Psoas muscle (tissue), 8 donors: ENCODE measurements at places on chromosomes 1 and 21. TPM values are rescaled to one million over a fixed set of nuclear protein-coding genes. Genes with fewer than 3 reads are reported as not detected.
A peak's percentile ranks its signal among the peaks of the same experiment; 100 is the strongest.

PLA2G4A gene
- 0.71 TPM for total RNA-seq

SAMSN1 gene
- 1.8 TPM for total RNA-seq

HPCAL4 gene
- total RNA-seq = 1.3 TPM

- no peak for DNase-seq
- no peak overlapping the region for H3K4me3 ChIP-seq
- H3K36me3 ChIP-seq = no peaks in the 10 kb centered on the region
- no peaks in the 10 kb centered on the region for H3K4me1 ChIP-seq
Observed at GRCh38 chr1:184188037-184188436, 136.5 kb downstream of the TSEN15 start.

DNA sequence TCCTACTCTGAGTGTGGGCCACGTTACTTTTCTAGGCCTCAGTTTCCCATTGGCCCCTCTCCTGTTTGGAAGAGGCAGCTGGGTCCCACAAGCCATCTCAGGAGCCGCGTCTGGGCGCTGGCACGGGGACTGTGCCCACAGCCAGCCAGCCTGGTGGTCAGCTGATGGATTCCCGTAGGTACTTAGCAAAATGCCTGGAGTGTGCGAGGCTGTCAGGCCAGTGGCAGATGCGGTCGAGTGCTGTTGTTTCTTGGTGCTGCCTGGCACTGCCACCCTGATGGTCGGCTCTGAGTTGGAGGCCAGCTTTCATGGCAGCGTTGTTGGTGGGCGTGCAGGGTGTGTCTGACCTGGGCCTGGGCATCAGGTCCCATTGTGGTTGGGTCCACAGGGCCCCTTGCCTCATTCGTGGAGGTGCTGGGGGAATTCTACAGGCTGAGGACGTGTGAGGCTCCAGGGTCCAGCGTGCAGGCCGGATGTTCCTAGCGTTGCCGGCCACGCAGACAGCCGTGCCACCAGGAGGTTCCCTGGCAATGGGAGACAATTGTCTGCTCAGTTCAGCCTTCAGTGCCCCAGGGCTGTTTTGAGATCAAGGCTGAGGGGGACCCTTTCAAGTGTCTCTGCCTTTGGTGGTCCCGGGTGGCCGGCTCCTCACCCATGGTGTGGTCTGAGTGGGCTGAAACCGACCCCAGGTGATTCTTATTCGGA lies 20.9 kb downstream of the SKI start:
- no peak overlapping the region for H3K4me3 ChIP-seq

DNA sequence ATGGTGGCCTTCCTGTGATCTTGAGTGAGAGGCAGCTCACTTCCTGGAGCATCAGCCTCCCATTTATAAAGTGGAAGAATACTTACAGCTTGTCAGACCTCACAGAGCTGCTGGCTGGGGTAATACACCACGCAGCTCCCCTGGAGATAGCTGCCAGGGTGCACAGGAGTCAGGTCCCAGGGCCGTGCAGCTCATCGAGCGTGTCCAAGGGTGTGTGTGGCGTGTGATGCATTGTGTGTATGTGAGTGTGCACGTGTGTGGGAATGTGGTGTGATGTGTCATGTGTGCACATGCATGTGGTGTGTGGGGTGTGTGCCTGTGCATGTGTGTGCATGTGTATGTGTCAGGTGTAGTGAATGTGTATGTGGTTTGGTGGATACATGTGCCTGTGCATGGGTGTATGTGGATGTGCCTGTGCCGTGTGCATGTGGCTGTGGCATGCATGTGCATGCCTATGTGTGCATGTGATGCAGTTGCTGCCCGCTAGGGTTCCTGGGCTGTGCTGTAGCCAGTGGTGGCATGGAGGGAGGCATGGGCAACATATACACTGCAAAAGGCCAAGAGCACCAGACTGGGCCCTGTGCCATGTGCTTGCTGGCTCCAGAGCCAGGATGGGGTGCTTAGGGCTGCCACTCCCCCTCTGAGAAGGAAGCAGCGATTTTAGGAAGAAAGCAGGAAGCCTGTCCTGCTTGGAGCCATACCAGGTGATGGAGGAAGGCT lies 24.6 kb downstream of the WNT3A start:
- H3K4me1 ChIP-seq = no peaks in the 10 kb centered on the region
- no peak for DNase-seq
- H3K27me3 ChIP-seq = no peaks in the 10 kb centered on the region

GRCh38 chr1:100051893-100052292 lies 80.8 kb downstream of the SASS6 start:
- no peak for DNase-seq
- peaks cover 7% of the 10 kb centered on the region for H3K4me1 ChIP-seq

DNA sequence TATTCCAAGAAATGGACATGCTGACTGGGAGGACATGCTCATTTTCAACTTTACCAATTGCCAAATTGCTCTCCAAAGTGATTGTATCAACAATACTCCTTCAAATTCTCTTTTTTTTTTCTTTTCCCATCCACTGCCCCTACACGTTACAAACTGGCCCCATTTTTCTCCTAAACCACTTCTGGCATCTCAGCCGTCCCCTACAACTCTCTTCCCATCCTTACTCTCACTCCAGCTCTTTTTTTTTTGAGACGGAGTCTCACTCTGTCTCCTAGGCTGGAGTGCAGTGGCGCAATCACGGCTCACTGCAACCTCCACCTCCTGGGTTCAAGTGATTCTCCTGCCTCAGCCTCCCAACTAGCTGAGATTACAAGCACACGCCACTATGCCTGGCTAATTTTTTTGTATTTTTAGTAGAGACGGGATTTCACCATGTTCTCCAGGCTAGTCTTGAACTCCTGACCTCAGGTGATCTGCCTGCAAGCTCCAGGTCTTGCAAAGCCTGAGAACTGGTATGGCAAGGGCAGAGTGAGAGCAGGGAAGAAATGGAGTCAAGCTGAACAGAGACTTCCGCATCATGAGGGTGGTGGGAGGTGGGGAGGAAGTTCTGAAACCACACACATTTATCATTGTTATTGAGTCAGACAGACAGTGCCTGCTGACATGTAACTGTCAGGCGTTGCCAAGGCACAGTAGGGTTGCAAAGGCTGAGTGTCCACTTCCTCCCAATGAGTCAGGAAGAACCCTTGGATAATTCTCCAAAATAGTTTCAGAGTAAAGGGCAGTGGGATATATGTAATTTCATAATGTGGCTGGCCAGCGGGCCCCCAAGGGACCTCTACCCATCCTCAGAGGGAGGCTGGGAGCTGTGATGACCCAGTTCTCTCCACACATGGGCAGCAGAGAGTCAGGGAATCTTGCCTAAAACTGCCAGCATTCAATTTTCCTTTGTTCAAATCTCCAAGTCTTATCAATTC lies 17.4 kb downstream of the CELA3A start:
- no peaks in the 10 kb centered on the region for H3K27me3 ChIP-seq
- H3K4me3 ChIP-seq = no peak overlapping the region
- no peaks in the 10 kb centered on the region for H3K36me3 ChIP-seq
- H3K4me1 ChIP-seq = no peaks in the 10 kb centered on the region
- no peak overlapping the region for H3K27ac ChIP-seq
- peak; percentile 57 for DNase-seq

DNA sequence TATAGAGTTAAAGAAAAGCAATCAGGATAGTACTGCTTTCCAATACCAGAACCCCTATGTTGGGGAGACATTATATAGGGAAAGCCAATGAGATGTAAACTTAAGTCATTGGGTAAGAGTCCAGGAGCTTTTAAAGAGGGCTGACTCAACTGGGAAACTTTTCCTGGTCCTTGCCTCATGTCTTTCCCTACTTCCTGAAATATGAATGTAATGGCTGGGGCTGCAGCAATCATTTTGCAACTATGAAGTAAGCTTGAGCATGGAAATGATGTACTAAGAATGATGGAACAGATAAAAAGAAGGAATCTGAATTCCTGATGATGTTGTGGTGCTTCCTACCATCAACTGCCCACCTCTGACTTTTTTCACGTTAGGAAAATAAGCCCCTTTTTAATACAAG lies 55.7 kb downstream of the WDR3 start:
- no peaks in the 10 kb centered on the region for H3K36me3 ChIP-seq
- H3K27me3 ChIP-seq = peaks cover 10% of the 10 kb centered on the region
- no peak for DNase-seq
- H3K4me3 ChIP-seq = no peak overlapping the region
- H3K4me1 ChIP-seq = no peaks in the 10 kb centered on the region

DNA sequence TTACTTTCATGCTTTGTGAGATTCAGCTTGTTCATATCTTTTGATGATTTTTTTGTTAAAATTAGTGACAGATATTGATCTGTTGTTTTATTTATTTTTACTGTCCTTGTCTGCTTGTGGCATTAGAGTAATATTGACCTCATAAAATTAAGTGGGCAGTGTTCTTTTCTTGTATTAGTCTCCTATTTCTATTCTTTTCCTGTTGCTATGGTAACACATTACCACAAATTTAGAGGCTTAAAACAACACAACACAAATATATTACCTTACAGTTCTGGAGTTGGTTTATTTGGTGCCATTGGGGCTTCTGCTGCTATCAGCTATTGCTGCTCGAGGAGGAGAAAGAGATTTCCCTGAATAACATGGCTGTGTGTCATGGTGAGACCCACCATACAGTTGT lies 135.7 kb downstream of the C1orf94 start:
- no peaks in the 10 kb centered on the region for H3K27me3 ChIP-seq
- no peak overlapping the region for H3K4me3 ChIP-seq
- no peaks in the 10 kb centered on the region for H3K4me1 ChIP-seq

DNA sequence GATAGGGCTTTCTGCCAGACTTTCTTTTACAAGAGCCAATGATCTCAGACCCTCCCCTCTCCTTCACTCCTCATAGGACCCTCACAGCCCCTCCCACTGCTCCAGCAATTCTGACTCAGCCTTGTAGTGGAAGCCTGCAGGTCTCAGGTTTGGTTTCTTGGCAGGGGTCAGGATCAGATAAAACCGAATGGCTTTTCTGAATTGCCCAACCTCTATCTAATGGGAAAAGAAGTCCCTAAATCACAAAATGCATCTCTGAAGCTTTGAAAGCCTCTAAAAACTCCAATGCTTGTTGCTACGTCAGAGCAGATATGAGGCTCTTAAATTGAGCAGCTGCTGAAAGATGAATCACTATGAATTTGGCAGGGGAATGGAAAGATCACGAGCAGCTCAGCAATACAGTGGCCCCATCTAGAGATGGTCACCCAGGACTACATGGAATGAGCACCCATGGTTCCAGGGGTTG lies 74.5 kb downstream of the NID1 start:
- H3K27ac ChIP-seq = no peak overlapping the region
- H3K27me3 ChIP-seq = peaks cover 1% of the 10 kb centered on the region
- no peak for DNase-seq
- no peak overlapping the region for H3K4me3 ChIP-seq
- no peaks in the 10 kb centered on the region for H3K4me1 ChIP-seq
- H3K36me3 ChIP-seq = peaks cover 23% of the 10 kb centered on the region

- H3K27ac ChIP-seq = no peak overlapping the region
- DNase-seq = no peak
- no peaks in the 10 kb centered on the region for H3K36me3 ChIP-seq
Observed at GRCh38 chr1:246083416-246083815, 423.7 kb downstream of the SMYD3 start.

DNA sequence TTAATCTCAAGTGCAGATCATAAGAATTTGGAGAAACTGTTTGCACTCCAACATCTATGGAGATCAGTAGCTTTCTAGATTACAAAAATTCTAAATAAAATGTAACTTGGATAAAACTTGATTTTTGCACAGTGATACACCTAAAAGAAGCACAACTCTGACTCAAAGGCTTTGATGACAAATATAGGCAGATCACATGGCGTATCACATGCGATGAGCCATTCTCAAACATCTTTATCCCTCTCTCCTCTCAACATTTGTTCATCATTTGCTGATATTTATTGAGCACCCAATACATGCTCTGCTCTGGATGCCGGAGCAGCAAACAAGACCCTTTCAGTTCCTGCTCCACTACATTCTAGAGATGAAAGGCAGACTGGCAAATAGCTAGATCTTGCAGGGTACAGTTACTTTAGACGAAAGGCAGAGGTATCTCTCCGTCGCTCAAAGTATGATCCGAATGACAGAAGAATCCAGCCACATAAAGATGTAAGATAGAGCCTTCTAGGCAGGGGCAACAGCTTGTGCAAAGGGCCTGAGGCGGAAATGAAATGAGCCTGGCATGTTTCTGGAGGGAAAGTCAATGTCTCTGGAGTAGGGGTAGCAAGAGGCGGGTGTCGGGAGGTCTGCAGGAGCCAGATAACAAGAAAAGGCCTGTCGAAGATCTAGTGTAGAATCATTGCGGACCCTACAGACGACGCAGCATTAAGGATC lies 145.8 kb upstream of the ERRFI1 start:
- H3K27me3 ChIP-seq = no peaks in the 10 kb centered on the region
- no peaks in the 10 kb centered on the region for H3K36me3 ChIP-seq
- H3K4me1 ChIP-seq = peaks cover under 1% of the 10 kb centered on the region
- no peak for DNase-seq

DNA sequence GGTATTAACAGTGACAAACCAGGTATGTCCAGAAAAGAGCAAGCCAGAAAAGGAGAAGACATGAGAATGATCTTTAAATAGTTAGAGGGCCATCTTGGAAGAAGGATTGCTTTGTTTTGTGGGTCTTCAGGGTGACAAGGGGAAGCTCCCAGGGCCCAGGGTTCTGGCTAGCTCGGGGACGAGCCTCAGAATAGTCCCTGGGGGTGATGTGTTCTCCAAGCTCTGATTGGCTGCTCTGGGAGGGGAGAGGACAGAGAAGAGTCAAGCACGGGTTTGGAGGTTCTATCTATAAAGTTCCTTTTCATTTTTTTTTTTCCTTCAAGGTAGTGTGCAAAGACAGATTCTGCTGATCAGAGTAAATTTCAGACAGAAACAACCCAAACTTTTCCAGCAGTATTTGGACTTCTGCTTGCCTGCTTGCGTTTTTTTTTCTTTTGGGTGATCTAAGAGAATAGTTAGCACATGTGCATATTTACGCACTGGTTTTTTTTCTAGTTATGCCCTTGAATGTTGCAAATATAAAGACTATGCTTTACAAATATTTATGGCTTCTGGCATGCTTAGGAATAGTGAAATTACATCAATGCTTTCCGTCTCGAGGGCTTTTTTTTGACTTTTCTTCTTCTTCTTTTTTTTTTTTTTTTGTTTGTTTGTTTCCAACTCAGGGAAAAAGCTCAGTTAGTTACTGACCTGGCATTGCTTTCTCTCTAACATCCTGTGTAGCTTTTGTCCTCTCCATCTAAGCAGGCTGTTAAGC lies 59.7 kb downstream of the ROR1 start:
- H3K27ac ChIP-seq = no peak overlapping the region
- DNase-seq = no peak
- no peak overlapping the region for H3K4me3 ChIP-seq
- peaks cover 29% of the 10 kb centered on the region for H3K4me1 ChIP-seq
- no peaks in the 10 kb centered on the region for H3K27me3 ChIP-seq
- no peaks in the 10 kb centered on the region for H3K36me3 ChIP-seq

- peaks cover 21% of the 10 kb centered on the region for H3K36me3 ChIP-seq
- no peak overlapping the region for H3K27ac ChIP-seq
- no peak overlapping the region for H3K4me3 ChIP-seq
- H3K4me1 ChIP-seq = no peaks in the 10 kb centered on the region
- H3K27me3 ChIP-seq = no peaks in the 10 kb centered on the region
Observed at GRCh38 chr1:32783851-32784250, 33.3 kb downstream of the YARS1 start.

- no peak overlapping the region for H3K27ac ChIP-seq
- no peaks in the 10 kb centered on the region for H3K36me3 ChIP-seq
- no peak overlapping the region for H3K4me3 ChIP-seq
- DNase-seq = no peak
- peaks cover 17% of the 10 kb centered on the region for H3K4me1 ChIP-seq
- no peaks in the 10 kb centered on the region for H3K27me3 ChIP-seq
Observed at GRCh38 chr1:232600424-232601258, 29.3 kb downstream of the SIPA1L2 start.
